Astrocyte (in vitro differentiated cells and primary cell): ENCODE measurements at places on chromosomes 2 and 18.
A peak's percentile ranks its signal among the peaks of the same experiment; 100 is the strongest.

DNA sequence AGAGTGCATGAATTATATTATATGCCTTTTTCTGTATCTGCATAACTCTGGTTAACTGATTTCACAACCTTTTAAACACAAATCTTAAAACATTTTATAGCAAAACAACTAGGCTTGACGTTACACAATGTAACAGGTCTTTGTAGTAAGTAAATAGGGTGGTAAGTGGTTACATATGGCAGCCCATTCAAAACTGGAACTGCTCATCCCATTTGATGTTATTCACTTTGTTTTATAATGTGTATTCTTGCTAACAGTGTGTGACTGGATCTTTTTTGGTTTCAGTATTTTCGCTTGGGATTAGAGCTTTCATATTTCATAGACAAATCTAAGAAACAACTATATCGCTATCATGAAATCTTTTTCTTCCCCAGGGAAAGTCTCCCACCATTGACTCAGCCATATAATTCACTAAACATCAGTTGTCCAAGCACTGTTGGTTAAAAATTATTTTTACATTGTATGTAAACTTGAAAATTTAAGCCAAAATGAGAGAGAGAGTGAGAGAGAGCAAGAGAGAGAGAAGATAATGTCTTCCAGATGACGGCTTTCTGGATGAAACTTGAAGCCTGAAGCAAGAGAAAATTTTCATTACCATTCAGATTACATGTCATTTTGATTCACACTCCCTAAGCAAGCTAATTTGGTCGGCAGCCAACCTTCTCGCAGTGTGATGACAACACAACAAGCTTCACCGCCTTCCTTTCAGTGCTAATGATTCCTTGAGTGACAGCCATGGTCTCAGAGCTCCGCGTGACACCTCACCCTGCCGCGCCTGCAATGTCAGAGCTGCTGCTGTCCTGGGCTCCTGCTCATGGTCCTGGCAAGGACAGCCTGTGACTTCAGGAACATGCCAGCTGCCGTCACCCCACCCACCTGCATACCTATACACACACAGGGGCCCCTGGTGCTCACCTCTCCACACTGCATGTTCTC, 946.9 kb upstream of the SOX11 start:
- DNase-seq = no peak

GRCh38 chr2:72127401-72128058, 20.1 kb downstream of the CYP26B1 start:
- DNase-seq = no peak

GRCh38 chr2:138017824-138018223, 53.6 kb downstream of the HNMT start:
- DNase-seq = no peak

- no peak for DNase-seq
Measured at GRCh38 chr2:157822533-157822932, 53.6 kb downstream of the ACVR1 start.

- no peak for DNase-seq
Measured at GRCh38 chr2:238569507-238570195, 142.9 kb downstream of the ASB1 start.

GRCh38 chr2:215454519-215455246, 18.8 kb upstream of the FN1 start:
- DNase-seq = peak; percentile 9

GRCh38 chr2:168138901-168139300, 108.5 kb downstream of the STK39 start:
- no peak for DNase-seq
